ENCODE measurements at places on chromosomes 6 and 20.

- no peak for DNase-seq
These were observed 14.4 kb upstream of the RIPPLY2 start for GRCh38 chr6:83838727-83839126.

DNA sequence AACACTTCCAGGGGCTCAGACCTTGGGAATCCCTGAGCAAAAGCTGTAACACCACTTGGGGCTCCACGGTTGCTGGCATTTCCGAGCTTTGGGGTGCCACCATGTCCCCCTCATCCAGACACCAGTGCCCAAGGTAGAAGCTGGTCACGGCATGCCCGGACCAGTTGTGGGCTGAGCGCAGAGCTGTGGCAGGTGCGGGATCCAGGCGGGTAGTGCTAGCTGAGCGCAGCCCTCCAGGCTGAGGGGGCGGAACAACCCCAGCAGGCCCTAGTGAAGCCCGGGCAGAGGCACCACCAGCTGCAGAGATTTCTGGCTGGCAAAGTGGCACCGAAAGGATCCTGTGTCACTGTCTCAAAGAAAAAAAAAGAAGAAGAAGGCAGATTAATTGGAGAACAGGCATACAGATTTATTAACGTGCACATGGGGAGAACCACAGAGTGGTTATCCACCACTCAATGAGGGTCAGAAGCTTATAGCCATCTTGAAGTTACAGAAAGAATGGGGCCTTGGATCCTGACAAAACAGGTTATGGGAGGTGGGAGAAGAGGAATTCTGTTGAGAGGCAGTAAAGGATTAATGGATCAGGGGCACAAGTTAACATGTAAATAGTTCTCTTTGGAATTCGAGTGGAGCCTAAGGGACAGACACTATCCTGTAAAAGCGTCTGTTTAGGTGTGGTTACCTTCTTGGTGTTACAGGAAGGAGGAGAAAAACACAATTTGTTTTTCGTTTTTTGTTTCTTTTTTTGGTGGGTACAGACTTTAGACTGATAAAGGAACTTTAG, 107.5 kb downstream of the CD24 start:
- no peak for DNase-seq

DNA sequence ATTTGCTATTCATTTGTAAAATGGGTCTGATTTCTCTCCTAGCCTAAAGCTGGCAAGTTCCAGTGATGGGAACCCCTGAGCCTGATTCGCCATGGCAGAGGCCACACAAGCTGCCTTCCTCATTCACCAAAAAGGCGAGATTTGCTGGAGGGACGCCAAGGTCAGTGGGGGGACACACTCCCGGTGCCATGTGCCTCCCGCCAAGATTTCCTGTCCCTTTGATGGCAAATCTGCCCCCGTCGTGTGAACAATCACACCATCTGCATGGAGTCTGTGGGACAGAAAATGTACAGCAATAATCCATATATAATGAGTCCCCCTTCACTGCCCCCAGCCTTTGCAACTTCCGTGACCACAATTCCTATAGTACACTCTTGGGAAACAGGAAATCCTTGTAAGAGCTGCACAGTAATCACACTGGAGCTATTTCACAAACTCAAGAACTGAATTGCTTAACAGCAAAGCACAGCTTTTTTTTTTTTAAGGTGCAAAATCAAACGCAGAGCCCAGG, 15.7 kb upstream of the IGF2R start:
- no peak for DNase-seq

DNA sequence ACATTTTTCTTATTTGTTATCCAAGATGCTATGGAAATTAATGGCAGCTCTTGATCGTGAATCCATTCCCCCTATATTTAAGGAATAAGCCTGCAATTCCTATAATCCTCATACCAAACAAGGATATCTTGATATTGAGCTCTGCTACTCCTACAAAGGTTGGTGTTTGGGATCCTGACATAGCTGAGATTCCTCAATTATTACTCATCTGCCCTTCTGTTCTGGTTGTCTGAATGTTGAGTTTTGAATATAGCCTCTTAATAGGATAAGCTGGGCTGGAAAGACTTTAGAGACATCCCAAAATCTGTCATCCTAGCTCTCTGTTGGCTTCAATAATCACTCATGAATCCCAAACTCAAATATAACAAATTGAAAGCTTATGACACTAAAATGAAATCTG, 49.9 kb downstream of the CLIC5 start:
- no peak for DNase-seq

- DNase-seq = no peak
These were observed 1120.1 kb upstream of the CITED2 start for GRCh38 chr6:140494321-140495108.

DNA sequence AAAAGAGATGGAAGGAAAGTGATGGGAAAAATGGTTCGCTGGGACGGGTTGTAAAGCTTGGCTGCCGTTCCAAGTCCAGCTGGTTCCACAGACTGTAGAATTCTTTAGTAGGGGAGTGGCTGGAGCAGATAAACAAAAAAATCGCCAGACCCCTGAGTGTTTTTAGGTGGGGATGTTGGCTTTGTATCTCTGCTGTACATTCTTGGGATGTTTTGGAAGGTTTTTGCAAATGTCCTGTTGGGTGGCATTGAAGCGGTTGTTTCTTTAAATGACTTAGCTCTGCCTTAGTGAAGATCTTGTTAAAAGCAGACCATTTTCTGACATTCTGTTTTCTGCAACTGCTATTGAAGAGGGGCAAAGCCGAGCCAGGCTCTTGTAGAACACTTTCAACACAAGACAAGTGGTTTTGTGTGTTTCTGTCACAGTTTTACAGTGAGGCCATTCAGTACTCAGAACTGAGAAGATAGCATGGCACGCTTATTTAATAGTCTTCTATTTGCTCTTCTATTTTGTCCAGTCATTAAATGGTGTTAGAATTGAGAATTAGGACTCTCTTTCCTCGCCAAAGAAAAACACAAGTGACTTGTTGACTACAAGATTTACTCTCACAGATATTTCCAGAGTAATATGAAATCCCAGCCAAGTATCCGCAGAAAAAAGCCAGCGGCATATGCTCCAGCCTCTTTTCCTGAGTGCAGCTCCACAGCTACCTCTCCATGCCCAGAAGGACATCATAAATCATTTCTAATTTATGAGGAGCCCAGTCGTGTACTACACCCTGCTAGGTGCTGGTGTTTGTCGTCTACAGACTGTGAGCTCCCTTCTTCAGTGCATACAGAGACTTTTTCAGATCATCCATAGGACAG, 65.8 kb downstream of the PHACTR2 start:
- DNase-seq = no peak

- DNase-seq = no peak
These were observed 83.0 kb downstream of the WDR27 start for GRCh38 chr6:169618526-169619490.

DNA sequence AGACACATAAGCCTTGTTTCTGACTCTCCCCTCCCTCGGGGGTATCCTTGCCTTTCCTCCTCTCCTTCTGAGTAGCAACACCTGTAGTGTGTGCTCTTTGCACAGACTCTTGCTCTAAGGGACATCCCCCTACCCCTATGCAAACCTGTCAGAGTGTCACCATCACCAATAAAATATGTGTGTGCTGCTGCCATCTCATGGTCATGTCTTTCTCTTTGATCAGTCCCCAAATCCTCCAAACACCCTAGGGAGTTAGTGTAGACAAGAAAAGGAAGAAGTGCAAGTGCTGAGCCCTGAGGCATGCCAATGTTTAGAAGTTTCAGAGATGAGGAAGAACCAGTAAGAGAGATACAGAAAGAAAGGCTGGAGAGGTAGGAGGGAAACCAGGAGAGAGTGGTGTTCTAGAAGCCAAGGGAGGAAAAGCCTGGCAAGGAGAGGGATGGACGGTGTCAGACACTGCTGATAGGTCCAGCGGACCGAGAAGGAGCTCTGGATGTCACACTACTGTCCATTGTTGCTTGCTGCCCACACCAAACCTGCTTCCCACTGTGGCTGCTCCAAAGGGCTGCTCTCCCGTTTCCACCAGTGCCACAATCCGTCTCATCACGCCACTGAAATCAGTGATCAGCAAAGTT, 16.4 kb downstream of the TRMT6 start:
- DNase-seq = no peak

DNA sequence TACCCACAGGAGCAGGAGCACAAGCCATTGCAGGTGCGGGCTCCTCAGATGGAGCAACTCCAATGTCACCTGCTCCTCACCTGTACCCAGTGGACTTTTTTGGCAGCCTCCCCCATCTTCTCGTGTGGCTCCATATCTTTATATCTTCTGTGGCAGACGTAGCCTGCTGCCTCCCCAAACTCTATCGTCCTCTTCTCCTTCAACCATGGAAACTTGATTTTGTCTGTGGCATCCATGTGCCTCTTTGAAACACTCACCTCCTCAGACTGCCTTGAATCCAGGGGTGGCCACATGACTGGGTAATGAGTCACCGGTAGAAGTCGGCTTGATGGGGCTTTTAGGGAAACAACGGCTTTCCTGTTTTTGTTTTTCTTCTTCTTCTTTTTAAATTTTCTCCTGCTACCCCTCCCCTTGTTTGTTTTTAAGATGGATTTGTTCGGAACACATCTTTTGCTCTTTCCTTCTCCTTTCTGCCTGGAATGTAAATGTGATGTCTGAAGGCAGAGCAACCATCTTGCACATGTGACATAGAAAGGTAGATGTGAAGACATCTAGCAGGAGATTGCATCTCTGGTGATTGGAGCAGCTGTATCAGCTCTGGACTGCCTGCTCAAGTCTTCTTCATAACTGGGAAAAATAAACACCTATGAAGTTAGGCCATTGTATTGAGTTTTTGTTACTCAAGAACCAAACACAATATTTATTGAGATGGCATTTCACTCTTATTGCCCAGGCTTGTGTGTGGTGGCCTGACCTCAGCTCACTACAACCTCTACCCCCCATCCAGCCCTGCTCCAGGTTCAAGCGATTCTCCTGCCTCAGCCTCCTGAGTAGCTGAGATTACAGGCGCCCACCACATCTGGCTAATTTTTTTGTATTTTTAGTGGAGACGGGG, 69.9 kb upstream of the DDR1 start:
- DNase-seq = peak; percentile 64

GRCh38 chr20:62089393-62089792, 23.7 kb upstream of the TAF4 start:
- DNase-seq = no peak

GRCh38 chr6:169933839-169934698, 182.6 kb downstream of the ERMARD start:
- DNase-seq = no peak

DNA sequence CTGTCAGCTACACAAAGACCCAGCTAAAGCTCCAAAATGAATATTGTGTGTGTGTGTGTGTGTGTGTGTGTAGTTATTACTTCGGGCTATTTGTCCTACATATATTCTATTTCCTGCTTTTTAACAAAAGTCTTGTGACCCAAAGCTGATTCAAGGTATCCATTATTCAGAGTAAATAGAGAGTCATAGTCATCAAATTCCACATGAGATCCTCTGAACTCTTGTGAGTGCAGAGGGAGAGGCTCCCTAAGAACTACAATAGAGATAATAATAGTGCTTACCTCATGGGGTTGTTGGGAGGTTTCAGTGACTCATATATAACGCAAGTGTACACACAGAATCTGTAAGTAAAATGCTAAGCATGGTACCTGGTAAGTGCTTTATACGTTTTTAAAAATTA, 95.6 kb upstream of the SHLD1 start:
- no peak for DNase-seq

GRCh38 chr6:107819964-107820337, 4.2 kb downstream of the SCML4 start:
- DNase-seq = no peak

DNA sequence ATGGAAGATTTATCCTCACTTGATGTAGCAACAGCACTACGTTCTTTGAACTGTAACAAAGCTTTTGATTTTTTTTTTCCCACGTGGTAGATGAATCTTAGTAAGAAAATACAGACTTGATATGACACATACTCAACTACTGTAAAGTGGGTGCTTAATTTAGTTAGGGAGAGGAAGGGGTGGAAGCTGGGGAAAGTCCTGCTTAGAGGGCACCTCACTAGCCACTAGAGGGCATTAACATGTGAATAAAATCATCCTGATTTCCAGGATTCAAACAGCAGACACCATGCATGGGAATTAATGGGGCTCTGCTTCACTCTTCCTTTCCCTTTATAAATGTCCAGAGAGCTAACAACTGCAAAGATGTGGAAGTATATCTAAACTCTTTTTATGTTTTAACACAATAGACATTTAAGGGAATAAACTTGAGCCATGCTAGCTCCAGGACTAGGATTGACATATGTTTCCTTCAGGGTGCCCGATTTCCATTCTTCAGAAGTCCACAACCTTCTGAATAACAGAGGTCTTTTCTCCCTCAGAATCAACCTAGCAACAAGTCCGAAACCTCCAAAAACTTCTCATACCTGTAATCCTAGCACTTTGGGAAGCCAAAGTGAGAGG, 250.1 kb downstream of the ATXN1 start:
- DNase-seq = no peak

- DNase-seq = no peak
These were observed 111.2 kb upstream of the SAMD5 start for GRCh38 chr6:147397306-147397705.

- DNase-seq = no peak
These were observed 95.5 kb downstream of the THBS2 start for GRCh38 chr6:169158174-169158573.

DNA sequence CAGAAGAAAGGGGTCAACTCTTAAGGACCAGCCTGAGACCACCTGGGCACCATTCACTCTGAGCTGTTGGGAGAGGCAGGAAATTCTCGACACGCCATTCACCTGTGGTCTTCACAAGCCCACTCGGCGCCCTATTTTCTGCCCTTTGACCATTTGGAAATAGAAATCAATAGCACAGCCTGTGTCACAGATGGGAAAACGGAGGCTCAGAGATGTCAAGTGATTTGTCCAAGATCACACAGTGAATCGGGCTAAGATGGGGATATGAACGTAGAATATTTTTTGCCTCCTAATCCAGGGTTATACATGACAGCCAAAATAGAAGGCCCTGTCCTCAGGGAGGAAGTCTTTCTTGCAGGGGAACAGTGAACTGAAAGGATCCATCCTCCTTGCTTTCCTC, 3.0 kb upstream of the APOBEC2 start:
- DNase-seq = no peak

DNA sequence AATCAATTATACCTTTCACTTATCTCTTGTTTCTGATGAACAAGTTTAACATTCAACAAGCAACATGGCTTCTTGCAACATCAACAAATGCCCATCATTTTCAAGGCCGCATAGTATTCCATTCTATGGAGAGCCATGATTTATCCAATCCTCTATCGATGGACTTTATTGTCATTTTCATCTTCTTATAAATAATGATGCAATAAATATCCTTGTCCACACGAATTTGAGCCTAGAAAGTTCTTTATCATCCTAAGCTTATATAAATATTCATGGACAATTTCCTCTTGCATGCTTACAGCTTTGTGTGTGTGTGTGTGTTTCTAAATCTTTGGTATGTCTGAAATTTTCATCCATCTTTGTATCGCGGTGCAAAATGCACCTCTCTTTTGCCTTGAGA, 29.1 kb downstream of the TOX2 start:
- no peak for DNase-seq

GRCh38 chr20:1569415-1569881, 11.9 kb upstream of the SIRPD start:
- DNase-seq = no peak

DNA sequence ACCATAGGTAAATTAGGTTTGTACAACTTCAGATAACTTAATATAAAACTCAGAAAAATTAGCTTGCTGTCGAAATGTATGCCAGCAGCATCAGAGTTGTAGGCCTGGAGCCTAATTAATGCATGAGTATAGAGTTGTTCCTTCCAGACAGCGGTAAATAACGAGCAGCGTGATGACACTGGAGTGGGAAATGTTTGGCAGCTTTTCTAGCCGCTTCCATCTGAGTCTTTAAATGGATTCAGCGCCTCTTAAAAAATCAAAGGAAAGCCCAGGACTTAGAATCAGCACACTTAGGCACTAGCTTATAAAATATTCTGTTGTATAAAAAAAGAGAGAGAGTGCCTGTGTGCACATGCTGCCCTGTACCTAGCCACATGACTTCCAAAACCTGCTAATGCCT, 43.7 kb upstream of the SYNJ2 start:
- no peak for DNase-seq
